Renal cortical epithelial cell (primary cell): ENCODE measurements at places on chromosomes 7 and 10. TPM values are rescaled to one million over a fixed set of nuclear protein-coding genes. Genes with fewer than 3 reads are reported as not detected.

The STEAP4 gene
- total RNA-seq, result 0.30 and 2.1 TPM in 2 replicates

The ARHGEF5 gene
- total RNA-seq, result 15.6 and 34.1 TPM in 2 replicates

The GDF2 gene
- total RNA-seq, result not detected in 2 replicates

The PDK4 gene
- 1.9 and 5.8 TPM in 2 replicates for total RNA-seq

The AGAP9 gene
- total RNA-seq, result 0.35 and 6.8 TPM in 2 replicates

The TRIM73 gene
- total RNA-seq, result 0.35 and 1.2 TPM in 2 replicates

The TEX47 gene
- not detected in 2 replicates for total RNA-seq

The IGF2BP3 gene
- total RNA-seq, result 43.9 and 50.8 TPM in 2 replicates

The GSDME gene
- 68.4 and 79.0 TPM in 2 replicates for total RNA-seq

The OLAH gene
- 0.05 and 6.9 TPM in 2 replicates for total RNA-seq

The RSPH10B2 gene
- total RNA-seq, result 0.20 and 0.35 TPM in 2 replicates

The WDR11 gene
- total RNA-seq, result 98.6 and 126 TPM in 2 replicates

DNA sequence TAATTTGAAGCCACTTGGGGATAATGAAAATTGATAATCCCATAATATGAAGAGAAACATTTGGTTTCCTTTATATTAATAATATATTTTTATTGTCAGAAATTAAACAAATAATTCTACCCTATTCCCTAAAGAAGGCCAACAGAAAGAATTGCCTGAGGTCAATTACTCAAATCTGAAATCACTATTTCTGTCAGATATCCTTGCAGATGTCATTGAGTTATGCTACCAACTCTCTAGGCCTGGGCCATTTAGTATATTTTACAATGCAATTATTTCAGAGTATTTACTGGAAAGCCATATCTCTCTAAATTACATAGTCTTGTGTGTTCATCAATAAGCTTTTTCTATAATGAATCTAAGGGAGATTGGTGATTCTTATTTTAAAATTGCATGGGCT is 498.1 kb downstream of the KIF20B start:
- DNase-seq, result no peak

DNA sequence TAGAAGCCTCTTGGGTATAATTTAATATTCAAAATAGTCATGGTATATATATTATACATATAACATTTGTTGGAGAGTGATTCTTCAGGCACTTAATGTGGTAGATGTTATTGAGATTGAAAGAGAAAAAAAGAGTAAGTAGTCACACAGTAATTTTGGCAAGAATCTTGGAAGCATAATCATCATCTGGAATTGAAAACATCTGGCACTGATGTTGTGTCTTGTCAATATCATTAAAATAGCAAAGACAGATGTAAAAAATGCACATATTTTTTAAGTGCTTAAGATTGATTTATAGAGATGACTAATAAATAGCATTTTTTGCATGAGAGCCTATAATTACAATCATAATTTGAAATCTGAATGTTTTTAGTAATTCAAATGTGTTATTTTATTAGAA is 9.5 kb downstream of the SEMA3D start:
- DNase-seq, result no peak

DNA sequence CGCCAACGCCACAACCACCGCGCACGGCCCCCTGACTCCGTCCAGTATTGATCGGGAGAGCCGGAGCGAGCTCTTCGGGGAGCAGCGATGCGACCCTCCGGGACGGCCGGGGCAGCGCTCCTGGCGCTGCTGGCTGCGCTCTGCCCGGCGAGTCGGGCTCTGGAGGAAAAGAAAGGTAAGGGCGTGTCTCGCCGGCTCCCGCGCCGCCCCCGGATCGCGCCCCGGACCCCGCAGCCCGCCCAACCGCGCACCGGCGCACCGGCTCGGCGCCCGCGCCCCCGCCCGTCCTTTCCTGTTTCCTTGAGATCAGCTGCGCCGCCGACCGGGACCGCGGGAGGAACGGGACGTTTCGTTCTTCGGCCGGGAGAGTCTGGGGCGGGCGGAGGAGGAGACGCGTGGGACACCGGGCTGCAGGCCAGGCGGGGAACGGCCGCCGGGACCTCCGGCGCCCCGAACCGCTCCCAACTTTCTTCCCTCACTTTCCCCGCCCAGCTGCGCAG is 424 bp downstream of the EGFR start:
- DNase-seq, result no peak

- DNase-seq, result no peak
Measured at GRCh38 chr10:64234489-64234888, 713.3 kb downstream of the REEP3 start.

DNA sequence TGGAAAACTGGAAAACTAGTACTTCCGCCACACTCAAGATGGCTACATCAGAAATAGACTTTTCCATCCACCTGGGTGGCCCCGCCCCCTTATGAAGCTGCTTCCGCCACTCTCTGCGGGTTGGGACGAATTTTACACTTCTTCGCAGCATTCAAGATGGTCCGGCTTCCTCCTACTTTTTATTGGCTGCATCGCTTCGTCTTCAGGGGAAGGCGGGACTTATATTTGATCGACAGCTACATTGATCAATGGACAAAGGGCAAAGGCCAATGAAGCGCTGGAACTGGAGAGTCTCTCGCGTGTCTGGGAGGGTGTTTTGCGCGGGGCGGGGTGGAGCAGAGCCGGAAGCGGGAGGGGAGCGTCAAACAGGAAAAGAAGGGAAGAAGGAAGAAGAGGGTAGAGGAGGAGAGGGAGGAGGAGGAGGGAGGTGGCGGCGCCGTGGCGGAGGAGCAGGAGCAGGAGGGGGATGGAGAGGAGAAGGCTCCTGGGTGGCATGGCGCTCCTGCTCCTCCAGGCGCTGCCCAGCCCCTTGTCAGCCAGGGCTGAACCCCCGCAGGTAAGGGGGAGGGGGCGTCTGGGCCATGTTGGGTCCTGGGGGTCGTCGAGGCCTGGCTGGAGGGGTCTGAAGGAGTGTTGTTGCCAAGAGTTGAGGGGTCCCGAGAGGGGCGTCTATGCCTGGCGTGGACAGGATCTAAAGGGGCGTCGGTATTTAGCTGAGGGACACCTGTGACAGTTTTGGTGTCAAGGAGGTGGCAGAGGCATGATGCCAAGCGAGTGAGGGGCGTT is at the start of gene WBP1L:
TSS of gene WBP1L (plus strand) at position 361 of the 786 bp plus-strand sequence. CDS start at position 467, 106 bp downstream.
- peak; percentile 99 for DNase-seq

DNA sequence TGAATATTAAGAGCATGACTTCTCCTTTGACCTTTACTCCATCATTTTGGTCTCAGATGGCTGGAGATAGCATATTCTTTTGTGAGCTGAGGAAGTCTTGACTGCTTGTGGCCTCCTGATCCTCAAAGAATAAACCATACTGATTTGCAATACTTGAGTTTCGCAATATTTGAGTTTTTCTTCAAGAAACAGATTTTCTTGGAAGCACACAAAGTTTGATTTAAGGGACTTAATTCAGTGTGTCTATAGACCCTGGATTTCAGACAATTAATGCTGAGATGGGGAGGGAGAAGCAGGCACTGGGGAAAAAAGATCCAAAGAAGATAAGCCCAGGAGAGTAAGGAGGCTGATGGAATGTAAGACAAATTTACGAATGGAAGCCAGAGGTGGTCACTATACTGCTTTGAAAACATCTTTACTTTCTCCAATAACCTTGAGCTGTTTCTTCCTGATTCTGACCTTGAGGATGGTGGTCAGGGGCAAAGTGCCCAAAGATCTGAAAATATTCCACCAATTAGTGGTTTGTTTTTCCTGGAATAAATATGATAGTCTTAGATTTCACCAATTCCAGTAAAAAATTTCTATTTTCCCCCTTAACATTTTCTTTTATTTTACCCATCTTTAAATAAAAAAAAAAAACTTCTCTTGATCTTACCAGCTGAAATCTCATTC is 7.5 kb downstream of the EPDR1 start:
- DNase-seq, result peak; percentile 59

DNA sequence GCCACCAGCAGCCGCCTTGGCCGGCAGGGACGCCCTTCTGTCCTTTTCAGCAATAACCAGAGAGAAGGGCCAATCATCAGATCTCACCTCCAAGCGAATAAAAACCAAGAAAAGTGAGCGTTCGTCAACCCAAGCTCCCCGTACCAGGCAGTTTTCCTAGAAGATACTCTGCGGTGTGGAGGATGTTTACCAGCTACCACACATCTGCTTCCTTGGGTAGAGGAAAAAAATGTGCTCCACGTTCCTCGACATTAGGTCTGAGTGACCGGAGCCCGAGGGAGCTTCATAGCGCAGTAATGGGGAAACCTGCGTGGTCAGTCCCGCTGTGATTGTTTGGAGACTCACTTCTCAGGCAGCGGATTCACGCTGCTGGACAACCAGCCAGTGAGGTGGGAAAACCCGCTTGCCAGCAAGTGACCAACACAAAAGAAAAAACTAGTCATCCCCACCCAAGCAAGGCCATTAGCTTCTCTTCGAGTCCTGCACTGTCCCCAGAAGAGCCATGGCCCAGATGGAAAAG is 73.0 kb downstream of the ZRANB1 start:
- DNase-seq, result no peak

DNA sequence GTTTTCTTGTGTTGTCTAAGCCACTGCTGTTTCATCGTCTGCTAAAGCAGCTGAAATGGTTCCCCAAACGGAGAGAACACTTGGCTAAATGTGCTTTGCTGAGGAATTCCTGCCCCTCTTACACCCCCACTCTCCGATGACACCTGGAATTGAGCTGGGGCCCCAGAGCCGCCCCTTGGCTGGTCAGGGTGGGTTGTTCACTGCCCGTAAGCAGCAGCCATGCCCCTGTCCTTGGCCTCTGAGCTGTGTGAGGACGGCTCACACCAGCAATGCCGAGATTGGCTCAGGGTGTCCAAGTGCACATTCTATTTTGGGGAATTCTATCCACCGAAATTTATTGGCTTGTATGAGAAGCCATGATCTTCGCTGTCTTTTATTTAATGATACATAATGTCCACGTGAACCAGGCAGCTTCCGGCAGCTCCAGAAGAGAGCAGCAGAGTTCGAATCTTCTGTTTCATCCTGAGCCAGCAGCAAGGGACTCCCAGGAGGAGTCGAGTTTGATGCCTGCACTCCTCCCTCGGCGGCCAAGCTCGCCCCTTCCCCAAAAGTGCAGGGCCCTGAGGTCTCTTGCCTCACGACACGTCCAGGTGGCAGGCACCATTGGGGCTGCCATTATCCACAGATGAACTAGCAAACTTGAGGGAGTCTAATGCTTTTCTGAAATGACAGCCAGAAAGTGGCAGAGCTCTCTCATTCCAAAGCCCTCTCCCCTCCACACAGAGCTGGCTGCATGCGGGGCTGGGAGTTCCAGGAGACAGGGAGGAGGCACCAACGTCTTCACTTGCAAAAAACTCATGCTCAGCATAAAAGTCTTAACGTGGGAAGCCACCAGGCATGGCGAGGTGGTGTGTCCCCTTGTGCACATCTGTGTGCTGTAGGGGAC is 114.0 kb downstream of the WDR37 start:
- no peak for DNase-seq

DNA sequence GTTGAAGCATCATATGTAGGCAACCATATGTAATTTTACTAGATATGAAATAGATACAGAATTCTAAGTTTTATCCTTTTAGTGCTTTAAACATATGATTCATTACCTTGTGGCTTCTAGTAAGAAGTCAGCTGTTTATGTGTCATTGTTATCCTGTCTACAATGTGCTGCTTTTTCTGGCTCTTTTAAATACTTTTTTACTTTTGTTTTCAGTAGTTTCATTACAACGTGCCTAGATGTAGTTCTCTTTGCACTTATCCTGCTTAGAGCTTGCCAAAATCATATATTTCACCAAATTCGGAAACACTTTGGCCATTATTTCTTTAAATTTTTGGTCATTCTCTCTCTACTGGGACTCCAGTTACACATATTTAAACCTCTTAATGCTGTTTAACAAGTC is 26.4 kb downstream of the YAE1 start:
- DNase-seq, result peak; percentile 90
